ENCODE measurements at places on chromosomes 6 and 20.

DNA sequence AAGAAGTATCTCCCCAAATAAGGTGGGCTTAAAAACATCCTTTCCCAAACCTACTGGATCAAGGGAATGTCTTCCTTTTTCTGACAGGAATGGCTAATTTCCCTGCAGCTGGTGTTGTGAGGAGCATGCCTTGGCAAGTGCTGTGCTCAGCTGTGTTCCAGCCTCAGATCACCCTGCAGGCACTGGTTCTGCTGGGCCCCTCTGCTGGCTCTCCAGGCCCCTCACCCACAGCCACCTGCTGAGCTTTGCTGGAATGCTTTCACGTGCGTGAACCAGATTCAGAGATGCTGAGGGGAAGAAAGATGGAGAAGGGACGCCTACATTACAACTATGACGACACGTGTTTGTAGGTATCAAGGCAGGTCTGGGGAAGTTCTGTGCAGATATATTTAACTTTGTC is 71.3 kb upstream of the FOXC1 start:
- no peak for DNase-seq

DNA sequence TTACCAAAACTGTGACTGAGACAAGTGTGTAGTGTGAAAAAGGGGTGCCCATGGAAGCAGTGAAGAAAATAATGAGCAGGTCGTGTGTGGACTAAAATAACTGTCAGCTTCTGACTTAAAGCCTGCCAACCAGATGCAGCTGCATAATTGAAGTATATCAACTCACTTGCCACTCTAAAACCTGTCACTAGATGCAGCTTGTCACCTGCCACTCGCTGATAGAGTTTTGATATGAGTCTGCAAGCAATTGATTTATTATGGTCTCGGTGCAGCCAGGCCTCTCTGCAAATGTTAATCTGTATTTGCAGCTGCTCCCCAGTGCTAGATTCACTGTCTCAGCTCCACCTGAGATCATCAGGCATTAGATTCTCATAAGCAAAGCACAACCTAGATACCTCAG is 1090.0 kb upstream of the EYS start:
- DNase-seq = no peak

GRCh38 chr6:41636833-41637193 is 1.5 kb upstream of the MDFI start:
- DNase-seq = no peak

DNA sequence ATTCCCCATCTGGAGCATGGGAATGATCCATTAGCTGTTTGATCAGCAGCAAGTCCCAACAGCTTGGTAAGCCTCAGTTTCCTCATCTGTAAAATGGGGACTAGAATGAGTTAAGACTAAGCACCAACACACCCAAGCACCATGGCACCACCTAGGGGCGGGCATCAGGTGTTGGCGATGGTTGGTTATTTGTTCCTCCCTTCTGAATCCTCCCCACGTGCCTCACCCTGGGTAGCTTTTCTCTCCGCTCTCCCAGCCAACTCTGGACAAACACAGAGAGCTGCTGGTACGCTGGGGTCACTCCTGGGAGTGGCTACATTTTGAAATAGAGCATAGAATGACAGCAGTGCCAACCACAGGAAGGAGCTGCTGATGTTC is 13.3 kb upstream of the ITPR3 start:
- DNase-seq = no peak

GRCh38 chr6:109897561-109898080 is 80.5 kb upstream of the GPR6 start:
- no peak for DNase-seq

DNA sequence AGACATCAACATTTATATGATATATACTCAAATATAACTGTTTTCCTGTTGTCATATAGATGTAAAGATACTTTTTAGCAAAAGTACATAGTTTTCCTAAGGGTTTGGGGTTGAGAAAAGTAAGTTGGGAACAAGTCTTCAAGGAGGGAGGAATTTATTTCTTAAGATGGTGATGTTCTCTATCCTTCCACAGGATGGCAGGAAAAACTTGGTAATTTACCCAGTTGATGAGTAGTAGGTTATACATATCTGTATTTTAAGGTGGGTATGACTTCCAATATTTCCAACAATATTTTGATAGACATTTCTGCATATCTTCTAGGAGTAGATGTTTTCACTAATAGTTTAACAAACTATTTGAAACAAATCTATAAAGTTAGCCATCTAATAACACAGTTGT is 254.4 kb downstream of the RIMS1 start:
- no peak for DNase-seq

Measured in activated T-cell treated with anti-CD3 and anti-CD28 coated beads for 24 hours (primary cell).